Mammary epithelial cell (primary cell): ENCODE measurements at places on chromosomes 3 and 15.
A peak's percentile ranks its signal among the peaks of the same experiment; 100 is the strongest.

- no peak for DNase-seq
Observed at GRCh38 chr3:138496436-138496835, 62.0 kb downstream of the ESYT3 start.

DNA sequence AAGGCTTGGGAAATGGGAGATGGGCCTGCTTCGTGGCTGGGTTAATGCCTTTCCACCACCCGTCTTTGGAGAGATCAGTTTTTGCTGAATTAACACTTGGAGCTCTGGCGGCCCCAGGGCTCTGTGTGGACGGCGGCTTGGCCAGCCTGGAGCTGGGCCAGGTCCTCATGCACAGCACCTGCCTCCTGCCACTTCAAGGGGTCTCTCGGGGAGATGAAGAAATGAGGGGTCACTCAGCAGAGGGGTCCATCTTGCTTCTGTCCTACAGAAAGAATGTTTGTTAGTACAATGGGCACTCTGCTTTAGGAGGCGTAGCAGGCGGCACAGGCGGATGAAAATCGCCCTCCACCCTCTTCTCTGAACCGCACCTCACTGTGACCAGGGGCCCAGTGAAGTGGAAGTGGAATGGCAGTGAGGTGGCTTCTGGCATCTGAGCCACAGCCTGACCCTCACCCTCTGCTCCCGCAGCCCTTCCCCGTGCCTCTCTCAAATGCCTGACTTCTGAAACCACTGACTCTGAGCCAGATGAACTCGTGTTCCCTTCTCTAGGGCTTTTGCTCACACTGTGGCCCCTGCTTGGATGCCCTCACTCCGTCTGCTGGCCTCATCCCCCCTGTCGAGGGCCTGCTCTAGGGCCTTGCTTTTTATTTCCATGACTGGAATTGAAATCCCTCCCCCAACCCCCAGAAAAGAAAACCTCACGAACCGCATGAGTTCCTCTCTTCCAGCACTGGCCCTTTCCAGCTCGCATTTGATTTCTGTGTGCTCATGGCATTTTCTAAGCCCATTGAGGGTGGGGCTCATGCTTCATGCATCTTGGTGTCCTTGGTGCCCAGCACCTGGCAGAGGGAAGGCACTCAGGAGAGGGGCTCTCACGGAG lies 42.2 kb downstream of the CHDH start:
- no peak for DNase-seq

DNA sequence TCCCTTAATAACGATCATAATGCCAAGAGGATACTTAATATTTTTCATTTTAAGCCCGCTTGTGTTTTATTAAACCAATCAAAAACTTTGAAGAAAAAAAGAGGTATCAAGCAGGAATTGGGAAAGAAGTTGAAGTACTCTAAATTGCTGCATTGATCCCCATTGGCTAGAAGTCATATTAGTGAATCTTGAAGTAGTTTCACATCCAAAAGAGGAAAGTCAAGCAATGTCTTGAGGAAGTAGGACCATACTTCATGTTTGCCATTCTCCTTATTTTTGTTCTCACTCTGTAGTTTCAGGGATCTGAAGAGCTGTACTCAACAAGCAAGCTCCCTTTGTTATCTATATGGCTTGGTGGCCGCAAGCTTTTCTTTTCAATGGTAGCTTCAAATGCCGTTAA lies 2.2 kb downstream of the SCAANT1 start:
- DNase-seq = no peak

DNA sequence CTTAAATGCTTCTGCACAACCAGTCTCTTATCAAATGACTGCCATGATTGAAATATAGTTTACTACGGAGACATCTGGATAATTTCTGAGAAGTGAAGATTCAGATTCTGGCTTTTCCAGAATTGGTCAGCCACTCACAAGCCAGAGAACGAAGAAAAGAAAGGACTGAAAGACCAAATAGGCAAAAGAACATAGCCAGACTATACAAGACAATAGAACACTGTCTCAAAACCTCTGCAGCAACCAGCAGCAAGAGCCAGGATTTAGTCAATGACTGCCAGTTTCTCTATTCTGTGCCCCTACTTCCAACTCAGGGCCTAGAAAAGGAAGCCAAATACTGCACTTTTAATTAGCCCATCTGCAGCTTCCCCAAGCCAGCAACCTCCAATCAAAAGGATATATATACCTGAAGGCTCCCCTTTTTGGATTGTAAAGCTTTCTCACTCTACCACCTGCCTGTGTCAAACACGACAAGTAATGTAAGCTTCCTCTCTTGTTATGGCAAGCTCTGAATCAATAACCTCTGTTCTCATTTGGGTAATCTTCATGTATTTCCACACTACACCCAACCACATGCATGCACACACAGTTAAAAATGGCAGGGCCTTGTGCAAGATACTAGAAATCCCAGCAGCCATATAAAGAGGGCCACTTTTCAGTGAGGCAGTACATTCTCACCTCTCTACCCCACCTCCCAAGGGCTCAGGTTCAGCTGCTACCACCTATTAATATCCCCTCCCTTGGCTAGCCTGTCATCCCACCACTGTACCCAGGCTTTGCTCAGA lies 97.1 kb downstream of the ERC2 start:
- DNase-seq = no peak

- DNase-seq = no peak
Observed at GRCh38 chr3:31575448-31575847, 42.7 kb downstream of the STT3B start.

DNA sequence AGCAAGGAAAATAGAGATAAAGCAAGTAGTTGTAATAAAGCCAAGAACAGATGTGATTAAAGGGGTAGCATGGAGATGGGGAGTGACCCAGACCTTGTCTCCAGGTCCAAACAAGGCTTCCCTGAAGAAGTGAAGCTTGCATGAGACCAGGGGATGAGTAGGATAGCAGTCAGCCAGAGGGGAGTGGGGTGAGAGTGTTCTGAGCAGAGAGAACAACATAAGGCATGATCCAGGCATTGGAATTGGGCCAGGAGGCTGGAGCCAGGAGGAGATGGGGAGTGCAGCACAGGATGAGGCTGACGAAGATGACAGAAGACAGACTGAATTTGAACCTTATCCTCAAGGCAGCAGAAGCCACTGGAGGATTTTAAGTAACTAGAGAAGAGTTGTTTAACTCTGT lies 7.2 kb downstream of the TMOD2 start:
- peak; percentile 42 for DNase-seq

- DNase-seq = no peak
Observed at GRCh38 chr15:96005906-96006305, 324.6 kb upstream of the NR2F2 start.

- DNase-seq = no peak
Observed at GRCh38 chr3:115099134-115099985, 47.7 kb downstream of the ZBTB20 start.

- no peak for DNase-seq
Observed at GRCh38 chr3:55611121-55611520, 124.0 kb upstream of the WNT5A start.

DNA sequence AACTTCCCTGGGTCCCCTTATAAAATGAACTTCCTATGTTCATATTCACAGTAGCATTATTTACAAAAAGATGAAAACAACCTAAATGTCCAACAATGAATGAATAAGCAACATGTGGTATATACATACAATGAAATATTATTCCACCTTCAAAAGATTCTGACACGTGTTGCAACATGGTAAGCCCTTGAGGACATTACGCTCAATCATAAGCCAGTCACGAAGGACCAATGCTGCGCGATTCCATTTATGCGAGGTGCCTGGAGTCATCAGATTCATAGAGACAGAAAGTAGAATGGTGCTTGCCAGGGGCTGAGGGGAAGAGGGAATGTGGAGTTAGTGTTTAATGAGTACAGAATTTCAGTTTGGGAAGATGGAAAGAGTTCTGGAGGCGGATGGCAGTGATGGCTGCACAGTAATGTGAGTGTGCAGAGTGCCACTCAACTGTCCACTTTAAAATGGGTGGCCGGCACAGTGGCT lies 88.8 kb upstream of the ALDH1A3 start:
- no peak for DNase-seq

- no peak for DNase-seq
Observed at GRCh38 chr3:123261666-123262065, 59.9 kb downstream of the SEC22A start.

- peak; percentile 77 for DNase-seq
Observed at GRCh38 chr3:72891053-72891855, 3.4 kb downstream of the GXYLT2 start.

GRCh38 chr3:62557983-62558382 lies 184.6 kb upstream of the FEZF2 start:
- DNase-seq = no peak

DNA sequence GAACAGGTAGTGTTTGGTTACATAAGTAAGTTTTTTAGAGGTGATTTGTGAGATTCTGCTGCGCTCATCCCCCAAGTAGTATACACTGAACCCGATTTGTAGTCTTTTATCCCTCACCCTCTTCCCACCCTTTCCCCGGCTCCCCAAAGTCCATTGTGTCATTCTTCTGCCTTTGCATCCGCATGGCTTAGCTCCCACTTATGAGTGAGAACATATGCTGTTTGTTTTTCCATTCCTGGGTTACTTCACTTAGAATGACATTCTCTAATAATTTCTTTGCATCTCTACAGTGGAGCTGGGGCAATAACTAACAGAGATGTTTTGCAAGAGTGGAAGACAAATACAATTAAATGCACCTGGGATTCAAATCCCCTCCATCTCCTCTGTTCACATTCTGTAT lies 93.2 kb downstream of the TP63 start:
- DNase-seq = no peak

DNA sequence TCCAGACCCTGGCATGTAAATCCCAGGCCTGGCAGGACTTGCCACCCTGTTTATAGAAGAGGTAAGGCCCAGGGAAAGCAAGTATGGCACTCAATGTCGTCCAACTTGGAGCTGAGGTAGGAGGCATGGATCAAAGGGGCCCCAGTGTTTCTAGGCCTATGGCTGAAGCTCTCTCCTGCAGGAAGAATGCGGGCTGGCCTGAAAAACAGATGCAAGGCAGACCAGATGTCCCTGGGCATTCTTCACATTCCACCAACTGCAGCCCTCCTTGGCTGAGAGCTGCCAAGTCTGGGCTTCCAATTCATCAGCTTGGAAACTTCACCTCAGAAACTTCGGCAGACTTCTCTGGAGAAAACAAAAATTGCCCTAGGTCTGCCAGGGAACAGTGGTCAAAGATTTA lies 22.2 kb downstream of the MESD start:
- no peak for DNase-seq

DNA sequence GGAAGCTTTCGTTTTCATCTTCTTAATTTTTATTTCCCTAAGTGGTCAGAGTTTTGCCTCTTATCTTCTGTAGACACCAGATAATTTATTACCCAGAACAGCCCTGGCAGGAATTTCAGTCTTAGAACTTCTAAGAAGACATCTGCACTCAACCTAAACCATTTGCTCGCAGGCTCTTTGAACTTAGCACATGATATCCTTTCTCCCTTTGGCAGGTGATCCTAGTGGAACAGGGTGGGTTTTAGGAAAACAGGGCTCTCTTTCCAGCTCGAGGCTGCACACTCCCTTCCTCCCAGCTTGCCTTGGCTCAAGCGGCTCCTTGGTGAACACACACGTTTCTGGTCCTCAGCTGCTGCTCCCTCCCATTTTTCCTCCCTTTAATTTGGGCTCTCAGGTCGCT lies 116.5 kb downstream of the THSD4 start:
- DNase-seq = no peak

DNA sequence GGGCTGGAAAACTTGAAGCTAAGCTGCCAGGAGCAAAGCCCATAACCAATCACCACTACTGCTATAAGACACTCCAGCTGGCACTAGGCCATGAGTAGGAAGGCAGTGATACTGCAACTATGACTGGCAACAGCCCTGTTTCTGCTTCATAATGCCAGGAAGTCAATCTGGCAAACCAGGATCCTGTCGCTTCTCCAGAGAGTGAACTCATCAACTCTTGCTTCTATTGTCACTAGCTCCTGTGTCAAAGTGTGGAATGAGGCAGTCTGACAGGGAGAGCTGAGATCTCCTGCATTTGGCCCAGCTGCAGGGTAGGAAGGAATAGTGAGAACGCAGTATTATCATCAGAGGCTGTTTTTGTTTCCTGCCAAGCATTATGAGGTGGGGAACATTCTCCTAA lies 105.3 kb downstream of the CTNNB1 start:
- no peak for DNase-seq

- DNase-seq = no peak
Observed at GRCh38 chr3:57961177-57961827, 46.9 kb upstream of the FLNB start.

DNA sequence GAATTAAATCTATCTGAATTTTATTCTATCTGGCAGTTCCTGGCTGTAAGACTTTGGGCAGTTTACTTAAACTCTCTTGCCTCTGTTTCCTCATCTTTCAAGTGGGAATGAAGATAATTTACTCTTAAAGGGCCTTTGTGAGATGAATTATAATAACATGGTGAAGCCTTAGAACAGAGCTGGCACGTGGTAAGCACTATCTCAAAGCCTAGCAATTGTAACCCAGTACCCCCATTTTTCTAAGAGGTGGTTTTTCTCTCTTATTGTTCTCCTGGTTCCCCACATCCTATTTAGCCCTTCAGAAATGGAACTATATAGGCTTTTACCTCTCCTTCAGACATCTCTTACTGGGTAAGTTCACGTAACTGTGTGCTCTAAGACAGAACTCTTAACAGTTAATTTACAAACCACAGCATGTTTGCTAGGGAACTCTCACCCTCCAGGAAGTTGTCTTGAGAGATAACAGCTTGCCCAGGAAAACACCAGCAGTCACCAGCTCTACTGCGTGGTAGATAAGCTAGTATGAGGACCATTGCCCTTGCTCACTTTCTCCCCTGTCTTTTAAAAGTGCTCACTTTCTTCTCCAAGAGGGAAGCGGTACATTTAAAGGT lies 12.3 kb upstream of the CRBN start:
- DNase-seq = no peak

- DNase-seq = no peak
Observed at GRCh38 chr15:32735989-32736700, 18.3 kb downstream of the GREM1 start.

GRCh38 chr15:62107571-62108121 lies 40.9 kb downstream of the C2CD4A start:
- peak; percentile 44 for DNase-seq

DNA sequence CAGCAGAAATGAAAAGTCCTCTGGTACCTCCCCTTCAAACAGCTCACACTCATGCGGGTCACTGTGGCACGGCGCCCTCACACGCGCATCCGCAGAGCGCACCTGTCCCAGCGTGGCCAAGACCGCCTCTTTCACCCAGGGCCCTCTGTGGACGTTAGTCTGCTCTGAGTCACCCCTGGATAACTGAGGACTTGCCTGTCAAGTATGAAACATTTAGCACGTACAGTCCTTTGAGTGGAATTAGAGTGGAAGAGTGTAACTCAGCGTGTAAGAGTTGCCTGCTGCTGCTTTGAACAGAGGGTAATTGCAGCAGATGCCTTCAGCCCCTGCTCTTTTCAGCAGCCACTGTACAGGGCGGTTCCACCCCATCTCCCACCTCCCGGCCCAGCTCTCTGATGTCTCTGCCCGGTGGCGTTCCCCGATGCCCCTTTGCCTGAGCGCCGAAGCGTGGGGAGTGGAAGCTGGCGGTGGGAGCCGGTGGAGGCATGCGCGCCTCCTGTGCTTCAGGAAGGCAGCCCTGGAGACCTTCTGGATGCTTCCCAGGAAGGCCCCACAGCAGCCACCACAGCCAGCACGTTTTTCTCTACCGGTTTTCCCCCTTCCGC lies 23.0 kb downstream of the CPN2 start:
- peak; percentile 68 for DNase-seq

GRCh38 chr3:72679540-72680198 lies 168.6 kb downstream of the SHQ1 start:
- peak; percentile 40 for DNase-seq
